Stimulated activated CD4-positive, alpha-beta T cell treated with anti-CD3 and anti-CD28 coated beads, TNF-alpha, amount 100 ng/mL, for 1 hour (primary cell): ENCODE measurements at places on chromosomes 2 and 18.

DNA sequence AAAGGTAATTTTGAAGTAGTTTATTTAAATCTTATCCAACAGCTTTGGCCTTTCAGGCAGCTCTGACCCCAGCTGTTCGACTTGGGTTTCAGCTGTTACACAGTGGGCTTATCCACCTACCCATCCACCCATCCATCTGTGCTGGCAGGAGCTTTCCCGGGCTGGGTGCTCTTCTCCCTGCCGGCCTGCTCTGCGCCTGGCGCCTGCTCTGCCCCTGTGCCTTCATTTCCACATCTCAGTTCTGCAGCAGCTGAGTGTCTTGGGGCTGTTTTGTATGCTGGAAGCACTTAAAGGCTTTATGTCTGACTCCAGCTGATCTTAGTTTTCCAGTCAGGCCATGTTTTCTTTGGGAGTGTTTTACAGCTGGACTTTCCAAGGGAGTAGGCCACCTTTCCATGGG, 24.2 kb downstream of the LDLRAD4 start:
- no peak for DNase-seq

DNA sequence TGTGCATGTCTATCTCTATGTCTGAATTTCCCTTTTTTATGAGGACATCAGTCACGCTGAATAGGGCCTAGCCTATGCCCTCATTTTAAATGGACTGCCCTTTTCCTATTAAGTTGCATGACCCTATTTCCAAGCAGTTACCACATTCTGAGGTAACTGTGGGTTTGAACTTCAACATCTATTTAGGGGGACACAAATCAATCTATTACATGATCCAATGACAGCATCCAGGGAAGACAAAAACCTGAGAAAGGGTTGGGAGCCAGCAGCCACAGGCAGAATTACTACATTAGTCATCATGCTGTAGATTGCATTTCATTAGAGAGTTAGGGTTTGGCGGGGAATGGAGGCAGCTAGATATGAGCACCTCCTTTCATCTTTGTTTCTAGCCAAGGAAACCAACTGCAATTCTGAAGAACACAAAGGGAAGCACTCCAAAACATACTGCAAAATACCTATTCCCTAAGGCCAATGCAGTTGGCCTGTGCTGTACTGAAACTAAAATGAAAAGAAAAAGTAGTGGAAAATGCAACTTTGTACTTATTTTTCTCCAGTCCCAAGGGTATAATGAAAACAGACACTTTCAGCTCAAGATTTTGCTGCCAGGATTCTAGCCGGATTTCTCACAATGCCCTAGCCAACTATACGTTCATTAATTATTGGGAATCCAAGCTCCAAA, 40.4 kb upstream of the C1D start:
- DNase-seq = no peak

GRCh38 chr2:39568561-39569006, 97.1 kb upstream of the TMEM178A start:
- DNase-seq = no peak

- DNase-seq = no peak
These were observed 28.1 kb downstream of the ACVR2A start for GRCh38 chr2:147872967-147873366.

- DNase-seq = no peak
These were observed 14.3 kb downstream of the GPR35 start for GRCh38 chr2:240639566-240639965.

DNA sequence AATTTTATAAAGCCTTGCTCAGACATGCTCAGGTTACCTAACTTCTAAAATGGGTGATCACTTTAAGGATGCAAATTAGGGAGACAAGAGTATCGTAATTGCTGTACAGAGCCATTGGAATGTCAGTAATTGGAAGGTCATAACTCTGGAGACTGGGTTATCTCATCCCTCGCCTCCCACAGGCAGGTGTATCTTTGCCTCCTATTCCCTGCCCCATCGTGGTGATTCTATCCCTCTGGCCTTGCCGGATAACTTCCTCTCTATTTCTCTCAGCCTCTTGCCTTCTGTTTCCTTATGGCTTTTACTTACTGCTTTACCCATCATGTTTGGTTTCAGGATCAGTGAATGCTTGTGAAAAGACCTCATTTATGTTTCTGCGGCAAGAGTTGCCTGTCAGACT, 2.5 kb downstream of the PDK1 start:
- DNase-seq = no peak

GRCh38 chr2:233845301-233846060, 8.9 kb downstream of the HJURP start:
- DNase-seq = no peak

GRCh38 chr2:241007880-241008710, 9.7 kb downstream of the SNED1 start:
- DNase-seq = no peak

DNA sequence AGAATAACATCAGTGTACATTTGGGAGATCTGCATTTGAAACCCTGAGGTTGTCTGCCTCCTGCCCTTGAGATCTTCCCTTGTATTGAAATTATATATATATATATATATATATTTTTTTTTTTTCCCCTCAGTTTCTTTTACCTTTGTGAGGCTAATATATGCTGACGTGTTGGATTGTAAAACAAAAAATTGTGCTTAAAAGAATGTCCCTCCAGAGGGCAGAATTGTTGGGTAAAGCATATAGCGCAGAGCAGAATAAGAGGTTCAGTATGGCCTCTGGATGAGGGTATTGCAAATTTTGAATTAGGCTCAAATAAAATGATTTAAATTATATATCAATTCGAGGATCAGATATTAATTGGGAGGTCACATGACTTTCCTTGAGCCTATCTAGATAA, 12.4 kb downstream of the NABP1 start:
- no peak for DNase-seq

DNA sequence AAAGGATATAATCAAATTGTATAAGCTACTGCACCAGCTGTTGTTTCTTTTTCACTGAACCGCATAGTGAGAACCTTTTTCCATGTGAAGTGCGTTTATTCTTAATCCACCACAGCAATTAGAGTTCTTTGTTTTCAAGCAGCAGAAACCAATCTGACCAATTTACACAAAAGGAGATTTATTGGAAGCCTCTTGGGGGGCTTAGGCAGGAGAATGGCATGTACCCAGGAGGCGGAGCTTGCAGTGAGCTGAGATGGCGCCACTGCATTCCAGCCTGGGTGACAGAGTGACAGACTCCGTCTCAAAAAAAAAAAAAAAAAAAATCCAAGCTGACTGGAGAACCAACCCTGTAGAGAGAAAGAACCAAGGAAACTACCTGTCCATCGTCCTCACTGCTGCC, 10.0 kb downstream of the ADNP2 start:
- DNase-seq = no peak

- no peak for DNase-seq
These were observed 44.1 kb downstream of the FARP2 start for GRCh38 chr2:241399941-241400922.

DNA sequence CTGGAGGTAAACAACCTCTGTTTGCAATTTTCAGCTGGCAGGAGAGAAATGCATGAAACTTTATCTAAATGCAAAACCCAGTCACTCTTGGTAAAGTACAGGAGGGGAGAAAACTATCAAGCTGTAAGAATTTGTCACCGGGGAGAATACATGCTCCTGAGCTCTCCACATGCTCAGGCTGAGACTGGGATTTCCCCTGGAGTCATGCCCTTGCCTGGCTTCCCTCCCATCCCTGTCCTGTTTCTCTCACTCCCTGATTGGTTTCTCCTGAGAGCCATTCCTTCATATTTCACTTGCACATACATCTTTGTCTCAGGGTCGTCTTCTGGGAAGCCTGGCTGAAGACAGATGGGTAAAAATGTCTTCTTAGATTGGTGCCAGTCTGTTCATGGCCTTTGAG, 52.9 kb upstream of the SPATS2L start:
- DNase-seq = no peak

GRCh38 chr2:156343940-156344301, 11.4 kb upstream of the NR4A2 start:
- DNase-seq = no peak

- DNase-seq = no peak
These were observed 34.1 kb downstream of the MAPK4 start for GRCh38 chr18:50594012-50594411.

DNA sequence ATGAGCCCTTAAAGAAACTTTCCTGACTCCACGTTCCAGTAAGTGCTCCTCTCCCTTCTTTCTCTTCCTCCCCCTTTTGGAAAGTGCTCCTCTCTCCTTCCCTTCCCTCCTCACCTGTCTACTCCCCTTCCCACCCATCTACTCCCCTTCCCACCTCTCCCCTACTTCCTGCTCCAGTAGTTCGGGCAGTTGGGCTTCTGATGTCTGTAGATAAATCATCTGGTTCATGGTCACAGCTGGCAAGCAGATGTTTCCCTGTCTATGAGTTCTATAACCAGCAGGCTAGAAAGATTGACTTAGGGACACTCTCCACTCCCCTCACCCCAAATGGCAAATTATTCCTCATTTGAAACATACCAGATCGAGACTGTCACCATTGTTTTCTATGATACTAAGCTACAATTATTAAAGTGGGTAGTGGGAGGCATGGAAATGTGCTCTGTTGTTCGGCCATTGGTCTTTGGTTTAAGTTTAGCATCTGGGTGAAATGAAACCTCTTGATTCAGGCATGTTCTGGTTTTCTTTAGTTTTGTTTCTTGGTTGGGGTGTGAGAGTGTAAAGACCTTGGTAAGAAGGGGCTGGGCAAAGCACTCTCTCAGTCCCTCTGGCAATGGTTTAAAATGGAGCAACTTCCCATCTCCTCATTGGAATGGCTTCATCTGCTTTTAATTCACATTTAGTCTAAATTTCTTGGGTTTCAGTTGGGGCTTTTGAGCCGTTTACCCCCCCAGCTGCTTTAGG, 413.2 kb upstream of the SPRED2 start:
- DNase-seq = no peak

DNA sequence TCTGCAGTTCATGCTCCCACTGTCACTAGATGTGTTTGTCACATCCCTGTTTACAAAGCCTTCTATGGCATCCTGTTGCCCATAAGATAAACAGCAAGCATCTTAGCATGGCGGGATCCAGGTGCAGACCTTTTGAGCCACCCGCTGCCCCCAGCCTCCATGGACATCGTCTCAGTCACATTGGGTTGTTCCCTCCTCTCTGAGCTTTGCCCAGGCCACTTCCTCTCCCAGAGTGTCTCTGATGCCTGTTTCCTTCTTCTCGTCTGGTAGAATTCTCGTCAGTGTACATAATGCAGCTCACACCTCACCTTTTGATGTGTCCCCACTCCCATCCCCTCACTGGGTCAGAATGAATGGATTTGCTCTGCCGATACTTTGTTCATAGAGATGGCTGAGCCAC, 239.0 kb upstream of the APCDD1 start:
- no peak for DNase-seq

DNA sequence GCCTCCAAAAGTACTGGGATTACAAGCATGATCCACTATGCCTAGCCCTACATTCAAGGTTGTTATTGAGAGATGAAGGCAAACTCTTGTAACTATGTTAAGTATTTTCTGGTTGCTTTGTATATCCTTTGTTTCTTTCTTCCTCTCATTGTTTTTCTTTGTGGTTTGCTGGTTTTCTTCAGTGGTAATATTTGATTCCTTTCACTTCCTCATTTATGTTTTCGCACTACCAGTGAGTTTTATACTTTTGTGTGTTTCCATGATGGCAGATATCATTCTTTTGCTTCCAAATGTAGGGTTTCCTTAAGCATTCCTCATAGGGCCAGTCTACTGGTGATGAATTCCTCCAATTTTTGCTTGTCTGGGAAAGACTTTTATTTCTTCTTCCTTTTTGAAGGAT, 90.2 kb downstream of the NCK2 start:
- DNase-seq = no peak

DNA sequence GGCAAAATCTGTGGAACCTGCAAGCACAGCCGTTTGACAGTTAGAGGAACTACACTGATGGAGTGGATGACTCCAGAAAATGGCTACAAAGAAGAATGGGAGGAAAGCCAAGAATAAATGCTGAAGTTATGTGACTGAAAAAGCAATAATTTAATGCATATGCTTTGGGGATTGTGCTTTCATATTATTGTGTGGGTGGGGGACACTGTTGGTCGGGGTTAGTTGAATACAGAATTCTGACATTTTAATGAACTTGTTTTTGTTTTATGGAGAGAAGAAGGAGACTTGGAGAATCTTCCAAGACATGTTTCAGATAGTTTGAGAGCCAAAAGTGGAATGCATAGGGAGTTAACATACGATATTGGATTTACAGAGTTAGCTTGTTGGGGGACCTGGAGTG, 68.5 kb downstream of the NRP2 start:
- no peak for DNase-seq

- DNase-seq = no peak
These were observed 182.9 kb downstream of the VWC2L start for GRCh38 chr2:214593727-214594126.

GRCh38 chr2:106181064-106181463, 13.0 kb downstream of the UXS1 start:
- no peak for DNase-seq

GRCh38 chr2:3282056-3282998, 95.3 kb downstream of the EIPR1 start:
- no peak for DNase-seq

GRCh38 chr18:79868168-79868784, 70.5 kb downstream of the KCNG2 start:
- no peak for DNase-seq

DNA sequence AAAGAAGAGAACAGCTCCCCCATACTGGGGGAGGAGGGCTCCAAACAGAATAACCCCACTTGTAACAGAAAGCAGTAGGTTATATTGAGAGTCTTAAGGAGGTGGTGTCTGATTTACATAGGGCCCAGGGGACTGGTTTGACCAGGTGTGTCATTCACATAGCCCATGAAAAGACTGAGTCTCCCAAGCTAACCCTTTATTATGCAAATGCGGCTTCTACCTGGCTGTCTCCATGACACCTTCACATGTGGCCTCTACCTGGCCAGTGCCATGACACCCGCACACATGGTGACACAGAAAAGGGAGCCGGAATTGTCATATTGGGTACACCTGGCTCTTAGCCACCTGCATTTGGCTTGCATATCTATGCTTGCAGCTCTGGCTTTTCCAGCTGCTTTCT, 1057.2 kb upstream of the PIK3C3 start:
- no peak for DNase-seq

DNA sequence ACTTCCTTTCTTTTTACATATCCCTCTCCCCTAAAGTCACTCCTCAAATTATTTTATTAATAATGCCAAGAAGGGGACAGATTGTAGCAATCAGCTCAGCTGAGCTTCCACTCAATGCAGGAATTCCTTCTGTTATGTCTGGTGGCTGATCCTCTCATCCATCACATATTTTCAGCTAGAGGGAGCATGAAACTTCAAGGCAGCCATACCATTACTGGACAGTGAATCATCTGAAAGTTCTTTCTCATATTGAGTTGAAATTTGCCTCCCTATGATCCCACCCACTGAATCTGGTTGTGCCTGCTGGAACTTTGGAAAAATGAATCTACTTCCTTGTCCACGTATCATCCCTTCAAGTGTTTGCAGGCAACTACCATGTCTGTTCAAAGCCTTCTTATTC, 11.2 kb downstream of the ZNF385B start:
- DNase-seq = no peak
